ENCODE measurements at places on chromosomes 4 and X.
A peak's percentile ranks its signal among the peaks of the same experiment; 100 is the strongest.

- no peak for DNase-seq
These were observed 8.2 kb downstream of the FANCB start for GRCh38 chrX:14864631-14865030.

DNA sequence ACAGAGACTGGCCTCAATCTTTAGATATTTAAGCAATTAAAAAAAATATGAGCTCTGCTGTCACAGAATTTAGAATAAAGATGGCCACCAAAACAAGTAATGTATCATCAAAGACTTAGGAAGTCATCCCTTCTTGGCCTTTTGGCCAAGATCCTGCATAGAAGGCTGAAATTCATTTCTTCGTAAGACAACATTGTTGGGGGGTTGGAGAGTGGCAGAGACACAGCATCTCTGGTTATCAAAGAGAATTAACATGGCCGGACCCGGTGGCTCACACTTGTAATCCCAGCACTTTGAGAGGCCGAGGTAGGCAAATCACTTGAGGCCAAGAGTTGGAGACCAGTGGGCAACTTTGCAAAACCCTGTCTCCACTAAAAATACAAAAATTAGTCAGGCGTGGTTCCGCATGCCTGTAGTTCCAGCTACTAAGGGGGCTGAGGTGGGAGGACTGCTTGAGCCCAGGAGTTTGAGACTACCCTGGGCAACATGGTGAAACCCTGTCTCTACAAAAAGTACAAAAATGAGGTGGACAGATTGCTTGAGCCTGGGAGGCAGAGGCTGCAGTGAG, 4.0 kb downstream of the PPM1K start:
- DNase-seq = no peak

- no peak for DNase-seq
These were observed 6.4 kb downstream of the USP11 start for GRCh38 chrX:47239199-47239598.

GRCh38 chr4:123980736-123981300, 584.2 kb downstream of the SPRY1 start:
- no peak for DNase-seq

GRCh38 chr4:76570141-76570973, 135.3 kb downstream of the SHROOM3 start:
- DNase-seq = no peak

GRCh38 chr4:123826896-123827295, 430.3 kb downstream of the SPRY1 start:
- no peak for DNase-seq

- no peak for DNase-seq
These were observed 218.4 kb downstream of the RELL1 start for GRCh38 chr4:37467824-37468223.

DNA sequence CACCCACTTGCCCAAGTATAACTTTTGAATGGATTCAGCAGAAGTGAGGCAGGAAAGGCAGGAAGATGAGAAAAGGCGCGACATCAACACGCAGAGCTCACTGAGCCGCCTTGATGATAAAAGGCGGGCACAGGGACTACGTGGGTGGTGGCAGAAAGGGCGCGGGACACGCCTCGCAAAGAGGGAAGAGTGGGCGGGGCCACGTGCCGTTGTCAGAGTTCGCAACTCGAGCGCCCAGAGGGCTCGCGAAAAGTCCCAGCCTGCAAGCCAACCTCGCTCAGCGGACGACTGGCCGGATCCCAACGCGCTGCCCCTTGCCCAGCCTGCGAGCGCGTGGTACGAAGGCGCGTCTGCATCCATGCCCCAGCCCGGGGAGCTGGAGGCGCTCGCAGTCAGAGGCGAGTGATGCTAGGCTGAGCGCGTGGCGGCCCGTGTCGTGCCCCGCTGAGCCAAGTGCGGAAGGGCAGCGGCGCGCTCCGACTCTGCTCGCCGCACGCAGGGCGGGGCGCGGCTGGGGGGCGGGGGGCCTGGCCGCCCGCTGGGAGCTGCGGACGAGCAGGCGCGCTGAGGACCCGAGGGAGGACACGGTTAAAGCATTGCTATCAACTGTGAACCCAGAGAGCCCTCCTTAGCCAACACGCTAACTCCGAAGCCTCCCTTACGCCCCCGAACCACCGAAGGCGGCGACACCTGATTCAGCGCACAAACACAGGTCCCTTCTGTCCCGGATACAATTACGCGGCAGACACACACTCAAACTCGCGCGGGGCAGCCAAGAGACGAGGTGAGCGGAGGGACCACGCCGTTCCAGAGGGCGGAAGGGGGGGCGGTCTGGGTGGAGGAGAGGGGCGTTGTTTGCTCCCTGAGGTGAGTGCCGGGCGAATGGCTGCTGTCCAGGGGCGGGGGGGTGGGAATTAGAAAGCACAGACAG, at the start of gene UGT8:
Gene UGT8 (plus strand): TSS at position 617 of the 931 bp plus-strand sequence. CDS start 24,074 bp downstream, outside the sequence.
- DNase-seq = no peak

DNA sequence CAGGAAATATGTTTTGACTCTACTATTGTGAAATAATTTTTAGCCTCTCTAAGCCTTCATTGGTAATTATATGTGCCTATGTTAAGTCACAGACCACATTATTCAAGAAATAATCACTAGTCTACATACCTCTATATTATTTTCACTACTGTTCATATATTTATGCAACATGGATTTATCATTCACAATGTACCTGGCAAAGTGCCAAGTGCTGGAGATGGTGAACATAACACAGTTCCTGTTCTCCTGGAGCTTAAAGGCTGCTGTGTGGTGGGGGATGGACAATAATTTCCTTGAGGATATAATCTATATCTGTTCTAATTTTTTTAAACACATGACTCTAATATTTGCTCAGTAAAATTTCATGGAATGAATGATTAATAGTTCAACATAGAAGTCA, 527.7 kb upstream of the CXorf51A start:
- no peak for DNase-seq

DNA sequence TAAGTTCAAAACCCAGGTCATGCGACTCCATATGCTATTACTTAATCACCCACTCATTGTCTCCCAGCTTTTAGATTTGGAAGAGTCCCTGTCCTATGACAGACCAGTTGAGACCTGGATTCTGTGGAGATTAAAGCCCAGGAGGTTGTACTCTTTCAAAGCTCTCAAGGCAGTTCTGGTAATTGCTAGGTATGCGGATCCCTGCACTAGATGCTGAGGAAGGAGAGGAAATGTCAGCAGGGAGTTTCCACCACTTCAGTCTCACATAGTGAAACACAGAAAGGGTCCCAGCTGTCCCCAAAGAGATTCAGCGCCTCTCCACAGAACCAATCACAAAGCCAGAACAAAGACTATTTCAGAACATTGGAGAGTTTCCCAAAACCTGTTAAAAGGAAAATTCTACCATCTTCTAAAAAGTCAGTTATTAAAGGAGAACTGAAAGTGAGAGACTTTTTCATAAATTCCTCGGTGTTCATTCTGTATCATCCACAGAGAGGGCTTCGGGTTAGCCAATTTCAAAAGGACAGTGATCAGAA, 53.4 kb downstream of the IRF2 start:
- no peak for DNase-seq

DNA sequence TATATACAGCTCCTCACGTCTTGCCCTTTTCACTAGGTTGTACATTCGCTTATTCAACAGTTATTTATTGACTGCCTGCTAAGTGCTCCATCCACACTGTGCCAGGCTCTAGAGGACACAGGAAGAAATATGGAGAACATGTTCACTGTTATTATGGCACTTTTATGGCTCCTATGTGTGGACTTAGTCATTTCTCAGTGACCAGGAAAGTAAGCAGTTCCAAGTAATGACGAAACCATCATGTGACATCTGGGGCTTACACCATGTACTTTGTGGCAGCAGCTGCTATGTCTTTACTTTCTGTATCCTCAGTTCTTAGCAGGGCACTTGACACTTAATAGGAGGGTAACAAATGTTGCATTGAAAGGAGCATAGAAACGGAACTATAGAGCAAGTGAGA, 278.0 kb downstream of the ANK2 start:
- no peak for DNase-seq

DNA sequence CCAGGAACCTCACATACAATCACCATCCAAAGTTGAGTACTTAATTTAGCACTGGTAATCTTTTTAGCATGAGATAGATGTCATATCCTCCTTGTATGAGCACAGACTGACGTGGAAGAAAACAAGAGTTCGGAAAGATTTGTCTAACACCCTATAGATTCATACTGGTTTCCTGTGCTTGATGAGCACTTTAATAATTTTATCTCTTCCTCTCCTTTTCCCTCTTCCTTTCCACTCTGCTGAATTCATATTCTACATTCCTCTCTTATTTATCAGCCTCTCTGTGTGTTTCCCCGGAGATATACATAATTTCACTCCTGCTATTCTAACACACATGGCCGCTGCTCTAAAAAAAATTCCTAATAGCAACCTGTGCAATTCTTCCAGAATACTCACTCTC, 273.9 kb downstream of the AFF2 start:
- no peak for DNase-seq

DNA sequence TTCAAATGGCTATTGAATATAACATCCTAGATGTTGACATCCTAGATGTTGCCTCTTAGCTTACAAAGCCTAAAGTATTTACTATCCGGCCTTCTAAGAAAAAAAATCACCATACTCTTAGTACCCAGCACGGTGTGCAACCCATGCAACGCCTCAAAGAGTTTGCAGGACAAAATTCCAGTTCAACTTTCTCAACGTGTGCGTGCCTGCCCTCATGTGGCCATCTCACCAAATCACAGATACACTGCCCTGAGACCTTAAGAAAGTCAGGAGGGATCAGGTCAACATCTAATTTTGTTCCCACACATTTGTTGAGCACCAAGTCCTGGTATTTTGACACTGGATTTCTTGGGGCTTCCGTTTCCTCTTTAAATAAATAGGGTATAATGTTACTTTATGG, 68.3 kb downstream of the CRMP1 start:
- no peak for DNase-seq

DNA sequence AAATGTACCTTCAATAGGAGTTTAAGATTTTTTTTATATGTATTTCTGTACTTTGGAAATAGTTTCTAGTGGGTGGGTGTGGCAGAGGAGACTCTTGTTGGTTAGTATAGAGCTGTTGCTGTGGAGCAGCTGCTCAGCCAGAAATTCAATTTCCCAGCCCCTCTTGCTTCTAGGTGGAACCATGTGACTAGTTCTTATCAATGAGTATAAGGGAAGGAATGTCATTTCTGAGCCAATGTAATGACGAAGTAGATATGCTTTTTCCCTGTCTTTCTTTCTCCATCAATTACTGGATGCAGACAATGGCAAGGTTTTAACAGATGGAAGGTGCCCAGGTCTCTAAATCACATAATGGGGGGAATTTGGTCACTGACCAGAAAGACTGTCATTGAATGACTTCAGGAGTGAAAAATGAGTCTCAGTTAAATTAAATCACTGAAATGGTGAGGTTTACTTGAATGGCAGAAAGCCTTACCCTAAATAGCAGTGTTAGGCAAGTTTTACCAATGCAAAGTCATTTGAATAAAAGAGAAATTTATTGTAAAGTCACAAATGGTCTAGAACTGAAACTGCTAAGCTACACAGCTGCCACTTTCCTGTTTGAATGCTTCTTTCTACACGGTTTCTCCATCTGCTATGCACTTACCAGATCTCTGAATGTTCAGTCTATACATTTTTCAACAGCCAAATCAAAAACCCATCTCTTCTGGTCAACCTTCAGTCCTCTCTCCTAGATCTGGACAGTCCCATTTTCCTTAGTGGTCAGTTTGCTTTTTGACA, 795.4 kb upstream of the MAGEB2 start:
- DNase-seq = no peak

DNA sequence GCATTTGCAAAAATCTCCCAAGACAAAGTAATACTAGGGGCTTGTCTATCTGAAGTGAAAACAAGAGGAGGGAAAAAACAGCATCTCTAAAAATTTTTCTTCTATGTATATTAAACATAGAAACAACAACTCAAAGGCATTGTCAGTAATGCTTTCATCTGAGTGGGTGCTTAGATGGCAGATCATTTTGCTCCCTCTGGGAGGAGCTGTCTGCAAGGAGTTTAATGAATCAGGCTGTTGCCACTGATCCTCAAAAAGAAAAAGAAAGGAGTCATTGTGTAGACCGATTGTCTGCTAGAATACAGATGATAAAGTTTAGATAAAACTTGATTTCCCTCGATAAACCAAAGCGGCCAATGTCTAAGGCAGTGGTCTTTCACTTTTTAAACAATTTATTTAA, 49.7 kb upstream of the KLHL8 start:
- no peak for DNase-seq

DNA sequence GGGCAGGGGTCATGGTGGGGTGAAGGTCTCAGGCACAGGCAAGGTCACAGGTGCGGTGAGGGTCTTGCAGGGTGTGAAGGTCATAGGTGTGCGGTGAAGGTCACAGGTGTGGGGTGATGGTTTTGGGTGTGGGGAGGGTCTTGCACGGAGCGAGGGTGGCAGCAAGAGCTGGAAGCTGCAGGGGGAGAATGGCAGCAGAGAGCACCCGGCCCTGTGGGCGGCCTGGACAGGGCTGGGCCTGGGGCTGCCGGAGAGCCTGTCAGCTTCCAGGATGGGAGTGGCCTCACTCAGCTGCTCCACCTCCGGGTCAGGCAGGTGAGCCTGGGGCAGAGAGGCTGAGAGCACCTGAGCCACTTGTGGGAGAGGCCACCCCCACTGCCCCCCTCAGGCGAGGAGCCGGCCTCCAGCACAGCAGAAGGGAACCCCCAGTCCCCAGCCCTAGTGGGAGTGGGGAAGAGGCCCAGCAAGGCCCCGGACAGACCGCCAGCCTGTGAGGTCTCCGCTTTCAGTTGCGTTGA, 1.5 kb downstream of the MSANTD1 start:
- DNase-seq = no peak

DNA sequence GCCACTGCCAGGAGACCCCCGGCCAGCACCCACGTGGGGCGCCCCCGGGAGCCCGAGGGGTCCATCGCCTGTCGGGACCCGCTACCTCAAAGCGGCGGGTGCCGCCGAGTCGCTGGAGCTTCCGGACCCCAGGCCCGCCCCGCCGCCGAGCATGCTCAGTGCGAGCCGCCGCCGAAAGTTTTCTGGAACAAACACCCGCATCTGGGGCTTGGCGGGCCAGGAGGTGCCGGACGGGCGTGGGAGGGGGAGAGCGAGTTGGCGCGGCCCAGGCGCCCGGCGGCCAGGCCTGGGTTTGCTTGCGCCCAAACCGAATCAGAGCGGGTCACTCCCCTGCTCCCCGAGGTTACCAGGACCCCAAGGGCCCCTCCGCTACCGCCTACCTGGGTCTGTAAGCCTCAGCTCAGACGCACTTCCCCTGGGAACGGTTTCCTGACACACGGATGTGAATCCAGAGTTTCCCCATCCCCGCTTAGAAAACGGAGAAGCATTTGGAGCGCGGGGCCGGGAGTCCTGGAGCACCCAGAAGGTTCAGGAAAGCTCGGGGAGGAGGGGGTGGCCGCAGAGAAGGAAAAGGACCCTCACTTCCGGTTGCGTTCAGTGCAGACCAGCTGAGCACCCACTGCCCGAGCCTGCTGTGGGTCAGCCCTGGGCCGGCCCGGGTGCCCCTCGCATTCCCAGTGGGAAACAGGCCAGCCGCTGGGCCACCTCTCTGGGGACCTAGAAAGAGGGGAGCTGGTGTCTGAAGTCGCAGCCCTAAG, at the start of gene EVC2:
Gene EVC2 (minus strand): TSS at position 111 of the 758 bp plus-strand sequence. CDS start 46 bp downstream, at position 65.
- DNase-seq = no peak

GRCh38 chr4:103018391-103019307, 856 bp downstream of the SLC9B1 start:
- DNase-seq = peak; percentile 31

- no peak for DNase-seq
These were observed 30.8 kb downstream of the SAT1 start for GRCh38 chrX:23813808-23814207.

GRCh38 chr4:158033416-158034120, 139.3 kb downstream of the GASK1B start:
- DNase-seq = peak; percentile 52

GRCh38 chrX:119755981-119756533, 2.3 kb upstream of the SOWAHD start:
- DNase-seq = no peak

Measured in hematopoietic multipotent progenitor cell treated with erythropoietin and hydrocortisone succinate and interleukin-3 and kit ligand, for 15 days (in vitro differentiated cells).